ENCODE measurements at places on chromosomes 16 and 17.

GRCh38 chr16:4813251-4814003 is 11.0 kb upstream of the ROGDI start:
- DNase-seq = no peak

DNA sequence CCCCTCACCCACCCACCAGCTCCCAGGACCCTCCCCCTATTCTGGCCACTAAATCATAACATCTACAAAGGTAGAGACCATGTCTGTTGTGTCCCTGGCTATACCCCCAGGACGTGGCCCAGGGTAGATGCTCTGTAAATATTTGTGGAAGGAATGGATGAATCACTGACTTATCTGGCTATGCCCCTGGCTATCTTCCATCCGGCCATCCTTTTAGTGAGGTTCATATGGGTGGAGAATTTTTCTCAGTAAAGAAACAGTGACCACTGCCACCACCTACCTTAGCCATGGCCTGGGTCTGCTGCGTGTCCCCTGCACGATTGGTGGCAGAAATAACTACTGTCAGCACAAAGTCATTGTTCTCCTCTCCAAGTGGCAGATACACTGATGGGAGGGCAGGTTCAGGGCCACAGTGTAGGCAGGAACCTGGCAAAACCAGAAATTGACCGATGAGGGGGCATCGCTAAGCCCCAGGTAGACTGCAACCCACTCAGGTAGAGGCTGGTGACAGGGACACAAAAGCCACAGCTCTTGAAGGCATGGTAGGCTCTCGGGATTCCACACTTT is 63.1 kb upstream of the BCO1 start:
- no peak for DNase-seq

- DNase-seq = no peak
Measured at GRCh38 chr17:17771498-17772201, 65.1 kb downstream of the SREBF1 start.

DNA sequence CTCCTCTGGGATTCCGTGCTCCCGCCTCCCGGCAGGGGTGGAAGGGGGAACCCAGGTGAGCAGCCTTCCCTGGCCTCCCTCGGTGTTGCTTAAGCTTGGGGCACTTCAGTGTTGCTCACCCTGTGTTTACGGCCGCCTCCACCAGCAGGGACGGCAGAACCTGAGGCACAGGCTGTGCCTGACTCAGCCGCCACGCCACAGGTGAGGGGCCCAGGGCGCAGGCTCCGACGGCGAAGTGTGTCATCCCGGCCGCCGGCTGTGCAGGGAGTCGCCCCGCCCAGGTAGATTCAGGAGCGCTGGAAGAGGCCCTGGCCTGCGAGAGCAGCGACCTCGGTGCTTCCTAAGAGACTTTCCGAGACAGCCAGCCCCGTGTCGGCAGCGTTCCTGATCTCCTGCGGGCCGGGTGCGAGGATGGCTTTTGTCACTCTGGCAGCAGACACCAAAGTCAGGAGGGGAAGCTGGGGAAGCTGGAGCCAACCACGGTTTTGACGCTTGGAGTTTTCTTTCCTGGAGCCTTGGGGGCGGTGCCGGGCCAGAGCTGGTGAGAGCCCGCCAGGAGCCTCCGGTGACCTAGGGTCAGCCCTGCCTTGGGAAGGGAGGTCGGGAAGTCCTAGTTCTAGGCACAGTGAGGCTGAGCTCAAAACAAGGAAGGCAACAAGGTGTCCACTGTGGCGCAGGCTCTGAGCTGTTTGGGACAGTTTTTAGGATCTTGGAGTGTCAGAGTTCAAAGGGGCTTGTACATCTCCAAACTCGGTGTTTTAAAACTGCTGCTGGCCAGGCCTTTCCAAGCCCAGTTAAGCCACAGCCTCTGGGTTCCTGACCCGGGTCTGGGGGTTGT is 2.1 kb downstream of the GSE1 start:
- peak; percentile 31 for DNase-seq

GRCh38 chr16:74570412-74571301 is 36.3 kb downstream of the GLG1 start:
- DNase-seq = no peak

- no peak for DNase-seq
Measured at GRCh38 chr17:82687871-82688270, 10.6 kb downstream of the RAB40B start.

- no peak for DNase-seq
Measured at GRCh38 chr16:83887080-83887479, 11.8 kb upstream of the MLYCD start.

DNA sequence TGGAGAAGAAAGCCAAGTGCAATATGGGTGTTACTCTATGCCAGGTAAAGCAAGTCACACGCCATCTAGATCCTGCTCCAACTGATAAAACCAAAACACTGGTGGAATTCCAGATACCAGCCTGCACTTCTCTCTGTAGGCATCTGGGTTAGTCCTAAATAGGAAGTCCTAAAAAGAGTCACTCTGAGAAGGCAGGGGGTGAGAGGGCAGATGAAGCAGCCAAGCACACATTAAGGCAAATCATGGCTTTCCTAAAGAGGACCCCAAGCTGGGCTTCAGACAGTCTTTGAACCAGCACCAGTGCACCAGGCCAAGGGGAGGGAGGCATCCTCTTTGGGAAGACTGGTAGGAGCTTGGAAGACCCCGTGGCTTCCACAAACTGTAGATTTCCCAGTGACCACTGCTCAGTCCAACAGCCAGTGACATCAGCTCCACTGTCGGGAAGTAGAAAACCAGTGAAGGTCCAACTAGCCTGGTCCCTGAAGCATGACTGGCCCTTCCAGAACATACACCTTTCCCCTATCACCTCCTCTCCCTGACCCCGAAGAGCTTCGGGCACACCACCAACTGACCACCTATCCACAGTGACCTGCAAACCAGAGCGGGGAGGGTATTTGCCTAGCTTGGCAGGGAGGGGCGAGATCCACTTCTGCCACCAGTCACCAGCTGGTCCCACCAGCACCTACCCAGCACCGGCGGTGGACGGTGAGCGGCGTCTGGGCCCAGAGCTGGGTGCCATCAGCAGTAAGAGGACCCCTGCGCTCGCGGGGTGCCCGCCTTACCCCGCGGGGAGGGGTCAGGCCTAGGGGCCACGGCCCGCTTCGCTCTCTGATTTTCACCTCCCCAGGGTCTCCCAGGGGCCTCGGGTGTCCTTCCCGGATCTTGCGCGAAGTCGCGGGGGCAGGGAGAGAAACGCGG is 1.0 kb downstream of the LITAF start:
- DNase-seq = no peak

DNA sequence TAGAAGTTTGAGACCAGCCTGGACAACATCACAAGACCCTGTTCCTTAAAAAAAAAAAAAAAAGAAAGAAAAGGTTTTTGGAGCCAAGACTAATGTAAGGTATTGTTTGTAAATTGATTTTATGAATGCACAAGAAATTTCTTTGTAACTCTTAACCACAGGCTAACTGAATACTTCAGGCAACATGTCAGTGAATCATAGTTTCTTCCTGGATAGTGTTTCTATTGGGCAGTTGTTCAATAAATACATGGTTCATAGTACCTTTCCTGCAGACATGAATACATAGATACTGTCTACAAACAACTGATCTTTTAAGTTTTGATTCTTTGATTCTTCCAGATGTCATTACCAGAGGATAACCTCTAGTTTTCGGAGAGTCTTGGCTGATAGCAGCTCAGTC is 11.6 kb downstream of the DDX42 start:
- no peak for DNase-seq

- no peak for DNase-seq
Measured at GRCh38 chr17:19327031-19327783, 35.3 kb downstream of the B9D1 start.

- no peak for DNase-seq
Measured at GRCh38 chr17:61507383-61508066, 55.3 kb downstream of the TBX4 start.

GRCh38 chr16:1019231-1020090 is 37.9 kb downstream of the SOX8 start:
- DNase-seq = no peak

DNA sequence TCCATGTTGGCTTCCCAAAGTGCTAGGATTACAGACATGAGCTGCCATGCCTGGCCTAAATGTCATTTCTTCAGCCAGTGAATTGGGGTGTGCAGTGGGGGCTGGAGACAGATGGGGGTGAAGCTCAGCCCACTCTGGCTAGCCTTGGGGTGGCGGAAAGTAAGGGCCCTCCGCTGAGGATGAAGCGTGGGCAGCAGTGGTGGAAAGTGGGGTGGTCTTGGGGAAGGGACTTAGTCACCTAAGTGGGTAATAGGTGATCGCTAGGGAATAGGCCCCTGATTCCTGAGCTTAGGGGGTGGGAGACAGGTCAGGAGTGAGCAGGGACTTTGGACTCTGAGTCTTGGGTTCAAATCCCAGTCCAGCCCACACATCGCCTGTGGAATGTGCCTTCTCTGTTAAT is 2.2 kb downstream of the LLGL1 start:
- DNase-seq = no peak

- DNase-seq = no peak
Measured at GRCh38 chr17:66493283-66494019, 191.0 kb downstream of the PRKCA start.

DNA sequence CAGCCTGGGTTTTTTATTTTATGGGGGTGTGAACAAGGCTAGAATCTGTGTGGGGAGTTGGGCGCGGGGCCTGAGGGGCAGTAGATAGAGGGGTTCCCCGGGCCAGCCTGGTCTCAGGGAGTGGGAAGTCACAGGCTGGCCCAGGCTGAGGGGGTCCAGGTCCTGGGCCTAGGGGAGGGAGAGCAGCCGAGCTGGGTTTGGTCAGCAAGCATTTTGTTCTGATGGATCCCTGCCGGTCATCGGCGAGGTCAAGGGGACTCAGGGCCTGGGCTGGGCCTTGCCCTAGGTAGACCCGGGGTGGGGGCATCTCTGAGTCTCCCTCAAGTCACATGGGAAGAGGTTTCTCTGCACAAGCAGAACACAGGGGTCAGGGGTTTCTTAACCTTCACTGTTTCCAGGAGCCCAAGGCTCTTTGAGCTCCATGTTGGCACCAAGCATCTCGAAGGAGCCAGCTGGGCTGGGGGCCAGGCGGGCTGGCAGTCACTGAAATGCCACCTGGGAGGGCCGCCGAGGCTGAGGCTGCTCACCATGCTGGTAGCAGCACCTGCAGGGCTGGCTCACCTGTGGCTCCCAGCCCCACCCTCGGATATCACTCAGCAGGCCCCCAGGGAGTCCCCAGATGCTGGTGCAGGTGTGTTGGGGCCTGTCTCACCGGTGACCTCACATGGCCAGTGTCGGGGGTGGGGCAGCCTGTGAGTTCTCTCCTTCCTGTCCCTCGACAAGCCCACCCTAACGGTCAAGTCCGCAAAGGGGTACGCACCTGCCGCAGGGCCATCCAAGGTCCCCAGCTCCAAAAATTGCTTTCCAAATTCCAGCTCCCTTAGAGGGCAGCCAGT is 41.0 kb downstream of the SLC7A5 start:
- no peak for DNase-seq

DNA sequence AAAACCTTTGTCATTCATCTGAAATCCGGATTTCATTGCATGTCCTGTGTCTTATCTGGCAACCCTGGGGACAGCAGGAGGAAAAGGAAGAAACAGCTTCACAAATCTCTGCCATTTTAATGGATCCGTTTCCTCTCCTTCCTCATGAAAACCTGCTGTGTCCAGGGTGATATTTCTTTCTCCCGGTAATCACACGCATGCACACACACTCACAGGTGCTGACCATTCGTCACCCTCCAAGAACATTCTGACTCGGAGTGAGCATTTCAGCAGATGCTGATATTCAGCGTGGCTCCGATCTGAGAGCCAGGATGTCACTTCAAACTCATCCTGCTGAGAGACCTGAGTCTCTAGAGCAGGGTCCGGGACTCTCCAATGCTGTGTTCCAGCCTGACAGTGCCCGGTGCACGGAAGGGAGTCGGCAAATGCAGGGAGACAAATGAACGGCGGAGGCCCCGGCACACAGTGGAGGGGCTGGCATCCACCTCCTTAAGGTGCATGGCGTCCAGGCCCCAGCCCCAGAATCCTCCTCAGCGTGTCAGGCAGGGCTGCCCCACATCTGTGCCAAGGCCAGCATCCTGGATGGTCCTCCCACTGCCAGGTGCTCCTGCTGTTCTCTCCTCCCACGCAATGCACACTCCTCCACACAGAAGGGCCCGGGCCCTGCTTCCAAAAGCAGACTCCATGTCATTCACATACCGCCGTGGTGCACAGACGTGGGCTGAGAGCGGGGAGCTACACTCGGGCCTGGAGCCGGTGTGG is 70.7 kb downstream of the RBFOX3 start:
- DNase-seq = no peak

- DNase-seq = no peak
Measured at GRCh38 chr16:1485847-1486496, 2.8 kb downstream of the PTX4 start.

GRCh38 chr17:37562016-37562745 is 47.0 kb downstream of the SYNRG start:
- no peak for DNase-seq

- DNase-seq = no peak
Measured at GRCh38 chr16:9256196-9256595, 164.8 kb downstream of the HAPSTR1 start.

GRCh38 chr17:48153691-48154358 is 46.3 kb downstream of the SNX11 start:
- DNase-seq = no peak

GRCh38 chr17:27588354-27588753 is 42.6 kb upstream of the LGALS9 start:
- DNase-seq = no peak

- no peak for DNase-seq
Measured at GRCh38 chr16:69706256-69706974, 19.9 kb downstream of the NQO1 start.

GRCh38 chr17:81738801-81739393 is 26.8 kb downstream of the SLC25A10 start:
- no peak for DNase-seq

- DNase-seq = peak; percentile 21
Measured at GRCh38 chr17:74176546-74177001, 26.9 kb upstream of the RPL38 start.

GRCh38 chr16:78290395-78290794 is 190.9 kb downstream of the WWOX start:
- no peak for DNase-seq

GRCh38 chr17:55751720-55752250 is 934 bp downstream of the PCTP start:
- DNase-seq = no peak

DNA sequence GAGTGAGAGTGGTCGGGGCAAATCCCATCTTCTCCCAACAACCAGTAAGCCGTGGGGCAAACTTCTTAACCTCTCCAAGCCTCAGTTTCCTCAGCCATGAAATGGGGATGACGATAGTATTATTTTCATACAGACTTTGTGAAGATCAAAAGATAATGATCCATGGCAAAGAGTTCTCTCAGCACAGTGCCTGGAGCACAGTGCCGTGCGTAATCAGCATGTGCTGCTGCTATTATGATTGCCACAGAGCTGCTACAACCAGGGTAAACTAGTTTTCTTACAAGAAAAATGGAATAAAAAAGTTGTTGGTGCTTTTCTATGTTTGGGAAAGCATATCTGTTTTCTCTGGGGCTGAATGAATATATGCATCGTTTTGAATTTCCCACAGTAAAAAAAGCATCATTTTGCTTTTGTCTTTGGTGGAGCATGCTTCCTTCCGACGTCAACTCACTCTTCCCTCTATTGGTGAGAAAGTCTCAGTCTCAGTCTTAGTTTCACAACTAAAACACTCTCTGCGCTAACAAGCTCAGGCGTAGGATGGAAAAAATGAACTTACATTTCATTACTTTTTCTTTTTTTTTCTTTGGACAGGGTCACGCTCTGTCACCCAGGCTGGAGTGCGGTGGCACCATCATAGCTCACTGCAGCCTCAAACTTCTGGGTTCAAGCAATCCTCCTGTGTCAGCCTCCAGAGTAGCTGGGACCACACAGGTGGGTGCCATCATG is 37.2 kb downstream of the CDK5R1 start:
- peak; percentile 50 for DNase-seq

GRCh38 chr17:792277-792676 is 10.1 kb downstream of the MRM3 start:
- no peak for DNase-seq

GRCh38 chr16:66604376-66605176 is at the start of gene CMTM3:
TSS of gene CMTM3 (plus strand) at chr16:66604704. CDS start at chr16:66604806, 102 bp downstream.
- peak; percentile 77 for DNase-seq
